ENCODE measurements at places on chromosomes 3 and 15.

DNA sequence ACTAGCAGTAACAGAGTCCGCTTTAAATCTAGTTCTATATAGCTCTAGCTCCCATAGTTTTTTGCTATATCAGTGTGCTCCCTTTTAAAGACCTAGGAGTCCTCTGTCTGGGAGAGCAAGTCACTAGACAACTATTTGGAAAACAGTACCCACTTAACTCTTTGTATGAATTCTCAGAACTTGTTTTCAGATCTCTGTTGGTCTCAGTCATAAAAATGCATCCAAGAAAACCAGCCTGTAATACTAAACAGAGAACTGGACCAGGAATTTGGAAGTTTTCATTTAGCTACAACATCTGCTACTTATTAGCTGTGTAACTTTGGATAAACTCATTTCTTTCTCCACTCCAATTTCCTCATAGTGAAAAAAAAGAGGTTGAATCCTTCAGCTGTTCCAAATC is 56.9 kb upstream of the C3orf49 start:
- no peak for DNase-seq

- no peak for DNase-seq
These were observed 518 bp downstream of the COLQ start for GRCh38 chr3:15520804-15521572.

GRCh38 chr3:76679541-76679940 is 360.4 kb upstream of the ROBO2 start:
- DNase-seq = no peak

- DNase-seq = no peak
These were observed 12.1 kb downstream of the LACTB start for GRCh38 chr15:63133786-63134185.

DNA sequence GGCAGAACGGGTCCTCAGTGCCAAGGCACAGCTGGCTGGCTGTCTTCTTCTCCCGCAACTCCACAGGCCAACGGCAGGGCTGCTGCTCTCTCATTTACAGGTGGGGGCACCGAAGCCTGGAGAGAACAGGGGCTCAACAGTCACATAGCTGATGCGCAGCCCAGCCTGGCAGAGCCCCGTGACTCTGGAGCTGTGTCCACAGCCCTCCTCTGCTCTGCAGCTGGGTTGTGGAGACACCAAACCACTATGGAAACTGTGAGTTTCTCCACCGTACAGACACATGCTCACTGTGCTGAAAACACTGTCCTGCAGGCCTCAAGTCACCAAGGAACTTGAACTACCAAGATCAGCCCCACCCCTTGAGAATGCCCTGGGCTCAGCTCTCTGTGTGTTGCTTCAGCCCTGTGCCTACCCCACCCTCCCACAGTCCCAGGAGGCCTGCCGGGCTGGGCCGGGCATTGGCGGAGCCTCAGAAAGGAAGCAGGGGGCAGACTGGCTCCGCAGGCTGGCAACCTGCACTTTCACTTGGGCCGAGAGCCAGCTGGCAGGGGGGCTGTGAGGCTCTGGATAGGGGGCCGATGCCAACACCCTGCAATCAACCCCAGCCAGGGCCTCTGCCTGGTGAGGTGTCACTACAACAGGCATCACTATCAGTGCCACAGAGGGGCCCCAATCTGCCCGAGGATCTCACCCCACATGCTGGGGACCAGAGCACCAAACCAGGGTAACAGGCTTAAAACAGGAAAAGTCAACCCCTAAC is 113.7 kb upstream of the RPL32 start:
- no peak for DNase-seq

- DNase-seq = no peak
These were observed 788.9 kb upstream of the ARRDC4 start for GRCh38 chr15:97171556-97171955.

DNA sequence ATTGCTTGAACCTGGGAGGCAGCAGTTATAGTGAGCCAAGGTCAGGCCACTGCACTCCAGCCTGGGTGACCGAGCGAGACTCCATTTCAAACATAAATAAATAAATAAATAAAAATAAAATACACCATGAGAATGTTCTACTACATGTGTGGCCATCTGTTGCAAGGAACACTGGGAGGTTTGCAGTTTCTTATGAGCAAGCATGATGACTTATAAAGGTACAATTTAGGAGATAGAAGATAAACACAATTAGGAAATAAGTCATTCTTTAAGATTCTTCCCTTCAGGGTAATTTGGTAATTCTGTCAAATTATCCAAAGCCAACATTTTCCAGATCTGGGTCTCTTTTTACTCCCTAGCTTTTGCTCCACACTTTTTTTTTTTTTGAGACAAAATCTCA is 13.4 kb downstream of the HTR3C start:
- no peak for DNase-seq

- DNase-seq = no peak
These were observed 221.8 kb downstream of the ZIC1 start for GRCh38 chr3:147630921-147631415.

DNA sequence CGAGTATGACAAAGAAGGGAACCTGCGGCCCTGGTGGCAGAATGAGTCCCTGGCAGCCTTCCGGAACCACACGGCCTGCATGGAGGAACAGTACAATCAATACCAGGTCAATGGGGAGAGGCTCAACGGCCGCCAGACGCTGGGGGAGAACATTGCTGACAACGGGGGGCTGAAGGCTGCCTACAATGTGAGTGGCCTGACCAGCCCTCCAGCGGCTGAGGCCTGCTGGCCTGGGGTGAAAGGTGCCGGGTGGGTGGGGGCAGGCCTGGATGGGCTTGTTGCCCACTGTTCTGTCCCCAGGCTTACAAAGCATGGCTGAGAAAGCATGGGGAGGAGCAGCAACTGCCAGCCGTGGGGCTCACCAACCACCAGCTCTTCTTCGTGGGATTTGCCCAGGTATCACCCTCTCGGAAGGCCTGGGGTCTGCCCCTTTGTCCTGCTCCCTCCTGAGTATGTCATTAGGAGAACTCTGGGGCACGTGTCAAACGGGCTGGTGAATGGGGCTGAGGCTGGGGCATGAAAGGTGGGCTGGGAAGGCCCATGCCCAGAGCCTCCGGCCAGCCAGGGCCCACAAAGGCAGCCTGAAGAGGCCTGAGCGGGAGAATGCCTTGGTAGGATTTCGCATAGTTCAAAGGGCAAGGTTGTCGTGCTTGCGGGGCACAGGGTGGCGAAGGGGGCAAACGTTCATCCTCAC is 7.8 kb upstream of the PSMD2 start:
- no peak for DNase-seq

GRCh38 chr3:20055020-20055775 is 15.0 kb downstream of the KAT2B start:
- DNase-seq = no peak

DNA sequence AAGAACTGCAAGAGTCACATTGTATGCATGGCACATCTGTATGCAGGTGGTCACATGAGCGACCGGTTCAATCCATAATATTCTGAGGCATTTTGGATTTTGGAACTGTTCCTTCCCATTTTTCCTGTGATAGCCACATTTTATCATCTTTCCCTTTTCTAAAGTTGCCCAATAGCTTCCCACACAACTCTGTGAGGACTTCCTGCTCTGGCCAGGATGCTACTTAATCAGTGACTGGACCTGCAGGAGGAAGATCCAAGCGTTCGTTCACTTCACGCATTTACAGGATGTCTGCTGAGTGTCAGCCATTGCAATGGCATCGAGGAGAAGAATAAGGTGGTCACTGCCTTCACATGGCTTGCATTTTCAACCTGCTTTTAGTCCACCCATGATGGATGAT is 9.8 kb downstream of the KLHL6 start:
- DNase-seq = no peak

DNA sequence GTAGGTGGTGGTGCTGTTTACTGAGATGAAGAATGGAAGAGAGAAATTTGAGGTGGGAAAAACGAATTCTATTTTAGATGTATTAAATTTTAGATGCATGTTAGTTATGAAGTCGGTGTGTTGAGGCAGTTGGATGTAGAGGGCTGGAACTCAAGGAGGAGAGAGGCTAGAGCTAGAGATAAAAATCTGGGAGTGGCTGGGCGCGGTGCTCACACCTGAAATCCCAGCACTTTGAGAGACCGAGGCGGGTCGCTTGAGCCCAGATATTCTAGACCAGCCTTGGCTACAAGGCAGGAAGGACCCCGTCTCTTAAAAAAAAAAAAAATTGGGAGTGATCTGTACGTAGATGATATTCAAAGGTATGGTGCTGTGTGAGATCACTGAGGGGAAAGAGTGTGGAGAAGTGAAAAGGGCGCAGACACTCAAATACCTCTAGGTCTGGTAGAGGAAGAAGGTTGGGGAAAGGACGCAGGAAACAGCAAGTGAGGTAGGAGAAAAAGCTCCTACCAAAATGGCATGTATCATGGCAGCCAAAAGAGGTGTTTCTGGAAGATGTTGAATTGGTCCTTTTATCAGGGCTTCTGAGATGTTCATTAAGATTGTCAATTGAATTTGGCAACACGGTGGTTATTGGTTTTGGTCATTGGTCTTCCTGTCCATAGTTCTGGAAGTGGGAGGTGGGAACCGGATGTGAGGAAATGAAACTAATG is 1.8 kb downstream of the YEATS2 start:
- DNase-seq = peak; percentile 22

DNA sequence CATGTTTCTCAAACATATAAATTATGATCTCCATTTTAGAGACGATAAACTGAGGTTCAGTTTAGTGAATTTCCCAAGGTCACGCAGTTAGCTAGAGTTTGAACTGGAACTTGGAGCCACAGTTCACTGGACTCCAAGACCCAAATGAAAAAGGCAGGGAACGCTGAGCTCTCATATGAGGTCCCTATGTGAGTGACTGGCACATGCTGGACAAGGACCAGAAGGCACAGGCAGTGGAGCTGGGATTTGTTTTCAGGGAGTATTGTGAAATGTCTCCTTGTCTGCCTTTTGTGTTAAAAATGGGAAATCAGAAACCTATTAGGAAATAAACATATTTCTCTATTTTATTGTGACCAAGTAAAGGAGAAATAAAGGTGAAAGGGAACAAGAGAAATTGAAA is 63.5 kb downstream of the MESD start:
- no peak for DNase-seq

- DNase-seq = no peak
These were observed 5.8 kb upstream of the TGFBR2 start for GRCh38 chr3:30600572-30600971.

DNA sequence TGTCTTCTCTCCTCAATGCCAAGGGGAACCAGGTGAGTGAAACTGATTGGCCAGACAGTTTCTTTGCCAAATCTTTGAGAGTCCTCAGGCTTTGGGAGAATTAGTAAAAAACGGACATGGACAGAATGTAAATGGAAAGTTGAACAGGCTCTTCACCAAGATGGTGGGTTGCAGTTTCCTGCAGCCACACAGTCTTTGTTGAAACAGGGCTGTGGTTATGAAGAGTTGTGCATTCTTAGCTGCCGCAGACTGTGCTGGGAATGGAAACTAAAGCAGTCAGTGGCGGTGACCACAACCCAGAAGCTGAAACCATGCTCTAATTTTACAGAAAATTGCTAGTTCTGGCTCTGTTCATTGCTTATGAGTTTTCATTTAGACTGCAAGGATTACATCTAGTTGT is 42.1 kb upstream of the TASOR start:
- no peak for DNase-seq

DNA sequence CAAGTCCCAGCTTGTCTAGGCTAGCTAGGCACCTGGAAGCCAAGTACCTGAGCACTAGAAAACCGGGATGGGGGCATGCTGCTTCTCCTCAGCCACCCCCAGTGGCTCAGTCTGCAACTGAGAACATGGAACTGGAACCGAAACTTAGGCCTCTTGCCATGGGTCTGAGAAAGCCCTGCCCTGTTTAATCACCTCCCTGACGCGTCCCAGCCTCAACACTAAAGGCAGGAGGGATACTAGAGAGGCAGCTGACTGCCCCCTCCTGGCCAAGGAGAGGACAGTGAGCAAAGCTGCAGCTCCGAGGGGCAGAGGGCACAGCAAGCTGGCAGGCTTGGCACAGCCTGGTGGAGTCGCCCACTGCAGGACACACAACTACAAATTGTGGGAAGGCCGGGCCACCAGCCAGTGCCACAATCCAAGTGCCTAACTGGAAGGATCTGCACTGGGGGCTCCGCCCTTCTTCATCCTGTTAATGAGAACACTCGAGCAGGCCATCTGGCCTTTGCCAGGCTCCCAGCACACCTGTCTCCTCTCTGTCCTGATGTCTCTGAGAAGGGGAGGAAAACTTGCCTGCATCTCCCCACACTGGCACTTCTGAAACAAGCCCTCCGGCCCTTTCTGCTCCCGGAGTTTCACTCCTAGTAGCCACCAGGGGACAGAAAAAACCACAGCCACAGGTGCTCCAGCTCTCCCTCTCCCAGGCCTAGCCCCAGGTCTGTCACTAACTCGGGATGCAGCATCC is 53.7 kb downstream of the BDH1 start:
- DNase-seq = peak; percentile 45

GRCh38 chr15:89377842-89378295 is 43.2 kb upstream of the POLG start:
- no peak for DNase-seq

- DNase-seq = no peak
These were observed 35.8 kb upstream of the LRRFIP2 start for GRCh38 chr3:37210230-37210629.

GRCh38 chr15:44193651-44194322 is 1.3 kb downstream of the FRMD5 start:
- DNase-seq = no peak

DNA sequence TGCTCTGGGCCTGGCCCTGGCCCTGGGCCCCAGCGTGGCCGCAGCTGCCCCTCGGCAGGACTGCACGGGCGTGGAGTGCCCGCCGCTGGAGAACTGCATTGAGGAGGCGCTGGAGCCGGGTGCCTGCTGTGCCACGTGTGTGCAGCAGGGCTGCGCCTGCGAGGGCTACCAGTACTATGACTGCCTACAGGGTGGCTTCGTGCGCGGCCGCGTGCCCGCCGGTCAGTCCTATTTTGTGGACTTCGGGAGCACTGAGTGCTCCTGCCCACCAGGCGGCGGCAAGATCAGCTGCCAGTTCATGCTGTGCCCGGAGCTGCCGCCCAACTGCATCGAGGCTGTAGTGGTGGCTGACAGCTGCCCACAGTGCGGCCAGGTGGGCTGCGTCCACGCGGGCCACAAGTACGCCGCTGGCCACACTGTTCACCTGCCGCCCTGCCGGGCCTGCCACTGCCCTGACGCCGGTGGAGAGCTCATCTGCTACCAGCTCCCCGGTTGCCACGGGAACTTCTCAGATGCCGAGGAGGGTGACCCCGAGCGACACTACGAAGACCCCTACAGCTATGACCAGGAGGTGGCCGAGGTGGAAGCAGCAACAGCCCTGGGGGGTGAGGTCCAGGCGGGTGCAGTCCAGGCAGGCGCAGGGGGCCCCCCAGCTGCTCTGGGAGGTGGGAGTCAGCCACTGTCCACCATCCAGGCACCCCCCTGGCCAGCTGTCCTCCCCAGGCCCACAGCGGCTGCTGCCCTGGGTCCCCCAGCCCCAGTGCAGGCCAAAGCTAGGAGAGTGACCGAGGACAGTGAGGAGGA is 21.7 kb downstream of the FBLN2 start:
- DNase-seq = no peak

Measured in HAP-1 (cell line).